Thoracic aorta (tissue), 2 donors: ENCODE measurements at places on chromosomes 5 and 9.

- DNase-seq = no peak
Measured at GRCh38 chr5:38541174-38541725, 15.2 kb downstream of the LIFR start.

DNA sequence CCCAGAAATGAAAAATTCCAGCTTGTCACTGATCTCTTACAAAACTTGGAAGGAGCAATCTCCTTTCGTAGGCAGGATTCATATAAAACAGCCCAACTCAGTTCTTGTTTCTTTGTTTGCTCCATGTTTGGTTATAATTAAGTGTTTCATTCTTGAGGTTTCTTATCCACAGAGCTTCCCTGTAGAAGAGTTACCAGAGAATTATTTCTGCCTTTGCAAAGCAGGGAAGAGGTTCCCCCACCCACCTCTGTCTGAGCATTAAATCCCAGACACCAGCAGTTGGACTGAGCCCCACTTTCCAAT, 34.1 kb upstream of the RAI14 start:
- DNase-seq = no peak

- no peak for DNase-seq
Measured at GRCh38 chr5:68373050-68373449, 157.5 kb downstream of the PIK3R1 start.

GRCh38 chr9:136437839-136438547, 1.7 kb downstream of the INPP5E start:
- DNase-seq = no peak

DNA sequence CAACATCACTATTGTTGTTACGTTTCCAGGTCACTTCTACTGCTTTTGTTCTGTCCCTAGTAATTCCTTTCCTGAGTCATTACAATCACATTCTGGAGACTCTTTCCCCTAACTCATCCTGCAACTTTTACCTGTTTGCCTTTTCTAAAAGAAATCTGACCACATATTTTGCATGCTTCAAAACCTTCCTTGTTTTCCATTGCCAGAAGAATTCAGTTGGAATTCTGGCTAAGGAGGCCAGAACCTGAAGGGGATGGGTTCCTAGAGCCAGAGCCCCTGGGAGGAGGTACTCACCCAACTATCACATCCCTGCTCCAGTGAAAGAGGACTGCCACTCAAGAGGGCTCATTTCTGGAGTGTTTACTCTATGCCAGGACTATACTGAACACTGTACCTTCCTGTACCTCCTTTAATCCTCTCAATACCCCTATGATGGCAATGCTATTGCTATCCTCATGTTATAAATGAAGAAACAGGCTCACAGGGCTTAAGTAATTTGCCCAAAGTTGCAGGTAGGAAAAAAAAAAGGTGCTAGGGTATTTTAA, 42.8 kb upstream of the MAST4 start:
- no peak for DNase-seq

DNA sequence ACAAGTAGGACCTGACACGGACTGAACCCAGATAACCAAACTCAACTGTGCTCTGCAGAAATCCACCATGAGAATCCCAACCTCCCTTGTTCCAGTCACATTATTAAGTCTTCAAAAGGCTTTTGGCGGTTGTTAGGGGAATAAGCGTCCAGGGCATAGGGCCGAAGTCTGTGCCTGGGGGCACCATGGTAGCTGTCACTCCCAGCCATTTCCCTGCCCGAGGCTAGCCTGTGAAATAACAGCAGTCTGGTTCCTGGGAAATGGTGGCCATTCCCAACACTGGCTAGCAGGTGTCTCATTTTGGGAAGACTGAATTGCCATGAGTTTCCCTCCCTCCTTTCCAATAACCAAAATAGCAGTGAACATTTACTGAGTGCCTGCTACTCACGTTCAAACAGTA, 122.2 kb downstream of the CRB2 start:
- DNase-seq = no peak

DNA sequence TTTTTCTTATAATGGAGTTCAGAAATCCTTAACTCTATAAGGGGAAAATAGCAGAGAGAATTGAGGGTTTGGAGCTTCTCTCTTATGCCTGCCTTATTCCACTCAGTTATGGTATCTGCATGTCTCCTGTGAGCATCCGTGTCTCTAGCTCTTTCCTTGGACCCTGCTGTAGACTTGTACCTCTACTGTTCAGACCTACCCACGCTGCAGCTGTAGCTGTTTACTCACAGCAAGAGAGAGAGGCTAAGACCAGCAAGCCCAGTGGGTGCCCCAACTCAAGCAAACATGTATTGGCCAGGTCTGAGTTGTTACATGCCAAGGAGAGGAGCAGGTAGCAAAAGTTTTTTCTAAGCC, 7.1 kb upstream of the PCSK1 start:
- DNase-seq = no peak

- DNase-seq = no peak
Measured at GRCh38 chr9:34991607-34992375, 2.2 kb downstream of the DNAJB5 start.

- no peak for DNase-seq
Measured at GRCh38 chr5:68074633-68075032, 140.9 kb upstream of the PIK3R1 start.

DNA sequence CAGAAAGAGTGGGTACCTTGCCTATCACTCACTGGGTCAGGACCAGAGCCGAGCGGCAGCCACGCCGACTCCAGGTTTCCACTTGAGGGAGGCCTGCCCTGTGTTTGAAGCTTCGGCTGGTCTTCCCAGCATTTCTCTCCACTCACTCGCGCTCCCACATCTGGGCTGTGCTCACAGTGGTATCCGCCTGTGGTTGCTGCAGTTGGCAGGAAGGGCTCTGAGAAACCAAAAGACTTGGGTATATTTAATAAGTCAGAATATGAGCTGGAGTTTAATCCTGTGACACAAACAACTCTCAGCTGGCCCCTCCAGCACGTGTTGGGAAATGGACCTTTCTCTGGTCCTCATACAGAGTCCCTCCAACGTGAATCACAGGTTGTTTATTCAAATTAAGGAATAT, 70.9 kb downstream of the SPRY4 start:
- DNase-seq = no peak

DNA sequence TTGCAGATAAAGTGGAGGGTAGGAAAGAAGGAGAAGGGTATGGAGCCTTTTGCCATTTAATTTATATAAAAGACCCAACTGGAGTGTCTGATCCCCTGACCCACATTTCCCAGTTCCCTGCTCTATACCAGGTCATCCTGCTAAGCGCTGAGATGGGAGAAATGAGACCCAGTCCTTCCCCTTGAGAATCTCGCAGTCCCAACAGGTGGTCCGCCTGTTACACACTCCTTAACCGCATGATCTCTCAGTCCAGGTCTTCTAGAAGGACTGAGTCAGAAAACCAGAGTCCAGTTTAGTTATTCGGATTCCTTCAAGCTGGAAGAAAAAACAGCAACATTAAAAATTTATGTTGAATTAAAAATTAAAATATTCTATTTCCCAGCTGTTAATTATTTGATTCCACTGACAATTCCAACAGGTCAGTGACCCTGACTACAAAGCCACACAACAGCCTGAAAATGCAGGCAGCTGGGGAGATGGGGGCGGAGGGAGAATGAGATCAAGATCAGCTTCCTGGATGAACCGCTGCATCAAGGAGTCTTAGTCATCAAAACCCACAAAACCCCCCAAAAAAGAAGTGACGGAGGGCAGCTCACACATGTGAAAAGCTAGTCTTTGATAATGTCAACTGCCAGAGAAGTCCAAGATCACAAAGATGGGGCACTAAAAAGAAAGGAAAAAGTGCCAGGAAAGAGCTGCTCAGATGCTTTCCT, 44.0 kb downstream of the GGTA1 start:
- no peak for DNase-seq

- DNase-seq = no peak
Measured at GRCh38 chr5:9202636-9203035, 343.2 kb downstream of the SEMA5A start.

DNA sequence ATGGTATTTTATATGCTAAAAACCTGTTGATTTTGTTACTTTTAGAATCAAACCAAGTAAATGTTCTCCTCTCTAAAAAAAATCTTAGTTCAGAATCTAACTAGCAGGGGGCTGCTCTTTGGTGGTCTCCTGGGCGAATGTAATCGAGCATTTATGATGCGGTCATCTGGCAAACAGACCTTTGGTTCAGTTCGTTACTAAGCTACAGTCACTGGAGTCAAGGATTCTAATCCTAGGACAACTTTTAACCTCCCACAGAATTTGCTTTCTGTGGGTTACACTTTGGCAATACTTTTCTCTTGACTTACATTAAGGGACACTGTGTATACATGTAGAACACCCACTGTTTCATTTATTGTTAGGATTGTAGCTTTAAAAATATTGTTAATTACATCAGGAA, 26.3 kb upstream of the FREM1 start:
- DNase-seq = no peak

GRCh38 chr9:35729700-35730485, 2.1 kb downstream of the TLN1 start:
- no peak for DNase-seq

- no peak for DNase-seq
Measured at GRCh38 chr5:173327948-173328843, at the start of gene STC2. Gene STC2, minus strand, starts transcription at chr5:173328414. Its CDS starts 221 bp downstream, at chr5:173328193.

- DNase-seq = no peak
Measured at GRCh38 chr9:21316032-21316842, 11.1 kb upstream of the IFNA5 start.
